ENCODE measurements at places on chromosomes 2 and 18.

GRCh38 chr18:24023185-24023814, 8.7 kb downstream of the TTC39C start:
- DNase-seq: no peak

DNA sequence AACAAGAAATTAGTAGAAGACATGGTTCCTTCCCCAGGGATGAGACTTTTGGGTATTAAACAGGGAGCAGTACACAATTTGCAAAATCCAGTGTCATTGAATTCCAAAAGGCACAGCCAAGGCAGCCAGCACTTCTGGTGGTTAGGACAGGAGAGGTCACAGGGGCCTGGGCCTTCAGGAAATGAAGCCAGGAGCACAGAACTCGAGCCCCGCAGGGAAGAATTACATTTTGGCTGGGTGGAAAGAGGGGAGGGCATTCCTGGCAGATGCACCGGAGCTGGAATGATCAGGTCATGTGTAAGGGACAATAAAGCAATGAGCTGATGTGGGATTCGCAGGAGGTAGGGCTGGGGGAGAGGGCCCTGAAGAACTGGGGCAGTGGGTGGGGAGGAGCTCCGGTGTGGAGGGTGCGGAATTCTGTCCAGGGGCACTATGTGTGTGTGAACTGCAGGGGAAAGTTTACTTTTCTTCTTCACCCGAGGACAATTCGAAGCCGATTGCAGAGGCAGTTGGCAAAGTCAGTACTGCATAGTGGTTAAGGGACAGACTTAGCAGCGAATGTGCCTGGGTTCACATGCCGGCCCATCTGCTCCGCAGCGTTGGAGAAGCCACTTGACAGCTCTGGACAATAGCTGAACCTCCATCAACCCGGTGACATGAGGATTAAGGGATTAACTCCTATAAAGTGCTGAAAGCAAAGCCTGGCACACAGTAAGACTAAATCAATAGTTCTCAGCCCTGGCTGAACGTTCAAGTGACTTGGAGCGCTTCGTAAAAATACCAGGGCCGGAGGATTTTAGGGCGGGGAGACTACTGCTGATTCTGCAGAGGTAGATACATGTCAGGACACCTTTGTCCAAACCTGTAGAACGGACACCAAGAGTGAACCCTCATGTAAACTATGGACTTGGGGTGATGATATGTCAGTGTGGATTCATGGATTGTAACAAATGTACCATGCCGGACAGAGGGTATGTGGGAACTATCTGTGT, 36.4 kb downstream of the ALPK2 start:
- no peak for DNase-seq

DNA sequence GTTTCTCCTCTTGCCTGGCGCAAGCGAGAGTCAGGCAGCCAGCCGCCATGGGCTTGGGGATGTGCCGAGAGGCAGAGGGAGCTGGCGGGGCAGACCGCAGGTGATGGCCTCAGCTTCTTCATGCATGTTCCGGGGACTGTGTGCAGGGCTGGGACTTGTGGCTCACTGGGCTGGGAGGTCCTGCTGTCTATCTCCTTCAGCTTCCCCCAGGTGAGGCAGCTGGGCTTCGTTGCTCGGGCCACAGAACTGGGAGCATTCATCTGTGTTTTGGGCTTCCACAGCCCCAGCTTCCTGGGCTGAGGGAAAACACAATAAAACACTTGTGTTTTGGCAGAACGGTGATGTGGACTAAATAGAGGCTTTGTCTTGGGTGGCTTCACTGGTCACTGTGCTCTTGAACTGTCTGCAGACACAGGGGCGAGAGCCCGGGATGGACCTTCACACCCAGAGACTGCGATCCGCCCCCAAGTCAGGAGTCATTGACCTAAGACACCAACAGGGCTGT, 93.5 kb downstream of the DYSF start:
- no peak for DNase-seq

GRCh38 chr2:227657199-227657845, 9.3 kb upstream of the SCYGR5 start:
- DNase-seq: no peak

DNA sequence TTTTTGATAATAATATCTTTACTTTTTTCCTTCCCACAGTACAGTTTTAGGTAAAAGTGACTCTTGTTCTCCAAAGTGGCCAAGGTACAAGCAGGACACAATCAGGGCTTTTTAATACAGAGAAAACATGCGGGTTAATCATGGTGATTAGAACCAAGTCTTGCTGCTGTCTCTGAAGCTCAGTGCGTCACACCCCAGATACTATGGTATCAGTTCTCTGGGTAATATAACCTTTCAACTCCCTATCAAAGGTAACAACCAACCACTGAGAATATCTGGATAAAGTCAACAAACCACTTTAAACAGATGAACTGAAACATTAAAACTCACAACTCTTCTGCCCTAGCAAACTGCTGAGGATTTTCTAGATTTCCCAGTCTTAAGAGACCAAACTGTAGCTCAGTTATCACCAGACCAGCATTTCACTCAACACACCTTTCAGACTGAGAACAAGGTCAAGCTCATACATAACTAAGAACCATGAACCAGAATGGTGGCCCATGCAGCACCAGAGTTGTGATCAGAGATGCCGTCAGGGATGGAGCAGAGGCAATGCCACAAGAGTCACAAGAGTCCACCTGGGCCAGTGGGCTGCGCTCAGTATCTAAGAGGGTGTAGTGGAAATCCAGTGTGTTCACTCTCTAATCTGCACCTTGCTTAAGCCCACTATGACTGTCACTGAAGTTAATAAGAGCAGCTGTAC, 103.0 kb downstream of the UXS1 start:
- no peak for DNase-seq

DNA sequence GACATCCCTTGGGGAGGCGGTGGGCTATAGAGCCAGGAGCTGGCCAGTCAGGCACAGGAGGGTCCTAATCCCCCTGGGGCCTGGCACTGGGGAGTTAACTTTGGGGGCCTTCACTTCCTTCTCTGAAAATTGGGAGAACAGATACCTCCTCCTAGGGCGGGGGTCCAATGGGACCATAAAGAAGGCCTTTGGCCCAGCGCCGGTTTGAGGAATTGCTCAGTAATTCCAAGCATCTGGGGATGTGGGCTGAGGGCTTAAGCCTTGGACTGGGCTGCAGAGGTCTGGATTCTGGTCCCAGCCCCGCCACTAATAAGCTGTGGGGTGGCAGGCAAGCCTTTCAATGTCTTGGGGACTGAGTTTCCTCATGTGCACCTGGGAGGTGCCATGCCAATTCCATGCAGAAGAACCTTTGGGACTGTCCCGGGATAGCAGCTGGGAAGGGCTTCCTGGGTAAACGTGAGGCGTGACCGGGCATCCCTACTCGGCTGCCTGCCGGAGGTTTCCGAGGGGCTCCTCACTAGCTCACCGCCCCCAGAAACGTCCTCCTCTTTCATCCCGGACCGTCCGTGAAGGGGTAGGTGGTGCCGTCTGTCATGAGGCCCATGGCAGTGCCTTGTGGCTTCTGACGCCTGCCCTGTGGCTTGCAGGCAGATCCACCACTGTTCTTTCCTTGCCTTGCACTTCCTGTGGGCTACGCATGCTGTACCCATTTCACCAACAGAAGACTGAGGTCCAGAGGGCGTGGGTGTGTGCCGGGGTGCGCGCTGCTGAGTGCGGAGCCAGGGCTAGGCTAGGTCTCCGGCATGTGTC, 67.4 kb upstream of the HPCAL1 start:
- DNase-seq: no peak

- no peak for DNase-seq
These were observed 65.8 kb downstream of the RTP5 start for GRCh38 chr2:241935314-241935713.

DNA sequence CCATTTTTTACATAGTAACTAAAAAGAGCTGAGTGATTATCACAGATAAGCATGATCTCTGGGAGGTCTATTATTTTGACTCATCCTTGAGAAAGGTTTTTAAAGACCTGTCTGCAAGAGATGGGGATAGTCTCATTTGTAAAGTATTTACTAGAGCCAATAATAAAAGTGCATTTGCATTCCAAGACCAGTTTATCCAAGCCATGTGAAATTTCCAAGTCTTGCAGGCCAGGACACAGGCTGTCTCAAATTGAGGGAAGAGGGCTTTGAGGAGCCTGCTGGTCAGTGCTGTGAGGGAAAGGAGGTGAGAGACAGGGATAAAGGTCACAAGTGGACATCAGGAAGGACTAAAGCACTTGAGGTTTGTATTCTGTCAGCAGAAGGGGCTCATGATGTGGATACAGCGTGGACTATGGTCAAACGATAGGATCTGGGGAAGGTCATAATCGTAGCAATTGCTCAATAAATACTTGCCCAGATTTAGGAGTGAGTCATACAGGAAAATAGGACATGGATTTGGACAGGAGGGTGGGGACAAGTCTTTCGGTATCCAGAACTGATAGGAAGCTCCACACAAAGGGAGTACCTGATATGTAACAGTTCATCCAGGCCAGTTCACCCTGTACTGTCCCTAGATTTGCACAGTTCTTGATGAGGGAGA, 6.6 kb upstream of the CDH2 start:
- DNase-seq: no peak

DNA sequence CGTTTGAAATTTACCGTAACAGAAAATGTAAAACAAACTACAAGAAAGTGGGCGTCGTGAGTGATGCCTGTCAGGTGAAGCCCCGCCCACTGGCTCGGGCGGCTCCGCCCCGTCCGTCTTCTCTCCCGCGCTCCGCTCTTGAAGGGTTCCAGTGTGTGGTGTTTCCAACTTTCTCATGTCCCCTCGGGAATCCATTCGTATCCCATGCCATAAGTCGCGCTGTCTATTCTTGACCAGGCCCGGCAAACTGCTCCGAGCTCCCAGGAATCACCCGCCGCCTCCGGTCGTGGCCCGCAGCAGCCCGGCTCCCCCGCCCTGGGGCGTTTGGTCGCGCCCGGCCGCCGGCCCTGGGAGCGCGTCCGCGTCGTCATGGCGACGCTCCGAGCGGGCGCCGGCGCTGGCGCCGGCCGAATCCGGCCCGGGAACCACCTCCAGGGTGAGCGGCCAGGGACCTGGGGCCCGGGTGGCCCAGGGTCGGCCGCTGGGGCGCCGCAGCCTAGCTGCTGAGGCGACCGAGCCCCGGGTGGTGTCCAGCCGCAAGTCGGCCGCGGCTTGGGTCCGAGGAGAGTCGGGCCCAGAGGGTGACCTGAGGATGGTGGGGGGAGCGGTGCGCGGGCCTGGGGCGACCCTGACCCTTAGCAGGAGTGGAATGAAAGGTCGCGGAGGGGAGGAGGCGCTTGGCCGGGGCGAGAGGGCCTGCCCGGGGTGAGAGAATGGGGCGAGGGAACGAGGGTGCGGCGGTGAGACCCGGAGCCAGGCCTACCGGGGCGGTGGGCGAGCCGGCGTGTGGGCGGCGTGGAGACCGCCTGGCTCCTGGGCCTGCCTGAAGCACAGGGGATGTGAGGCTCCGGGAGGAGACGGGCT, at the start of gene CFAP221:
TSS of gene CFAP221 (plus strand) at position 375 of the 864 bp plus-strand sequence. CDS start 1,683 bp downstream, outside the sequence.
- DNase-seq: no peak

- DNase-seq: no peak
These were observed 249.0 kb upstream of the OSR1 start for GRCh38 chr2:19607400-19607799.

- no peak for DNase-seq
These were observed 263.4 kb downstream of the PDE11A start for GRCh38 chr2:177808984-177809809.

- no peak for DNase-seq
These were observed 13.0 kb upstream of the RALB start for GRCh38 chr2:120239488-120240287.

- DNase-seq: no peak
These were observed 67.3 kb downstream of the MYO5B start for GRCh38 chr18:50127516-50128210.

DNA sequence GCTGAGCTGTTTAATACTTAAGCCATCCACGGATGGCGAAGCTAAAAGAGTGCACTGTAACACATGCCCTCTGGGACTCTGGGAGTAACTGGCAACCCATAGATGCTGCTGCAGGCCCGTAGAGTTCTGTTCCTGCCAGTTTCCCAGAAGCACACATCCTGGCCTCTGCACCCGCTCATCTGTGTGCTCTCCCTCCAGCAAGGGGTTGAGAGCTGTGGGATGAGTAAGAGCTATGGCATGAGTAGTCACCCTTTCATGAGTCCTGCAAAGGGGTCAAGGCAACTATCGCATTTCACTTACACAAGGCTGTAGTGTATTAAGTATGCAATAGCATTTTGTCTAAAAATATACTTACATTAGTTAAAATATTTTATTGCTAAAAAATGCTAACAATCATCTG, 1341.8 kb upstream of the NXPH2 start:
- DNase-seq: no peak

GRCh38 chr2:224927646-224928173, 114.6 kb downstream of the DOCK10 start:
- DNase-seq: no peak

GRCh38 chr2:173432049-173432754, 77.5 kb downstream of the CDCA7 start:
- DNase-seq: no peak

DNA sequence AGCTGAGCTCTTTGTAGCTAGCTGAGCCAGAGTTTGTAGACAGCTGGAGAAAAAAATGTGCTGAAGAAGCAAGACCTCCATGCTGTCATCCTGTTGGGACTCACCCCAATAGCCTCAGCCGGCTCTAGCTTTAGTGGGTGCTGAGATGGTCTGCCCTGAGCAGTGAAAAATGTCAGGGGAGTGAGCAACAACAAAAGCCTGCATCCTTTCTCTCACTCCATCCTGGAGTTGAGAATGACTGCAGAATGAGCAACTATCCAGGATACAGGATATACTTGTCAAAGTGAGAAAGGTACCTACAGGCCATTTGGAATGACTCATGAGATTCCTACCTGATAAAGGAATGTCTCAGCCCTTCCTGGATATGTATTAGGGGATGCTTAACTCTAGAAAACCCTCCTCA, 146.1 kb upstream of the DLX2 start:
- DNase-seq: no peak

GRCh38 chr18:48706731-48707130, 167.9 kb downstream of the CTIF start:
- DNase-seq: no peak

DNA sequence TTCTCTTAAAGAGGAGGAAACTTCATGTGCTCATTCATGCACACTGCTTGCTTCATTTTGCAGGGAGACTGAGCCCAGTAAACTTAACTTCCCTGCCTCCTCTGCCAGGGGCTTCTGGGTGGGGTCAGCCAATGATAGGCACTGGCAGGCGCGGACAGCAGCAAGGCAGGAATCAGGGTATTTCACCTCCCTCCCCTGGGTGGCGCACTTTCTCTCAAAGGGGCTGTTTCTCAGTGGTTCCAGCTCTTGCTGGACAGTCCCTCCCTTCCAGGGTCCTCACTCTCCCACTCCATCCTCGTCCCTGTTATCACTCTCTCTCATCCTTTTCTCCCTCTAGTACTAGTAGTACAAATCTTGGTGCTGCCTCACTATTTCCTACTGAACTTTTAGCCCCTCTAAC, 320.5 kb upstream of the ZNF521 start:
- no peak for DNase-seq

GRCh38 chr2:27324720-27325119, 1.8 kb upstream of the MPV17 start:
- no peak for DNase-seq

DNA sequence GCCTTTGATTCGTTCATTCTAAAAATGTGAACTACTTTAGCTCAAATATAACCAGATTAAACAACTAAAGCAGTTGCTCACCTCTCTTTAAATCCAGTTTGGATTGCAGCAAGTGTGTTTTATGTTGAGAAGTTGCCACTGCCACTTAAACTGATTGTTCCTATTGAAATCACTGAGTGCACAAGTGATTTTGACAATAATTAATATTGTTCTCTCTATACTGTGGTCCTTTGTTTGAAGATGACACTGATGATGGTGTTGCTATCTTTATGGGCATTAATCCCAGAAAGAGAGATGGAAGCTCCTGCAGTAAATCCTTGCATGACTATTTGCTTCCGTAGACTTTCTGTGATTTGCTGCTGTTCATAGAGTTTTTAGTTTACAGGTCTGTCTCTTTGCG, 251.4 kb upstream of the ZEB2 start:
- no peak for DNase-seq

- DNase-seq: no peak
These were observed 68.4 kb downstream of the BCL11A start for GRCh38 chr2:60485055-60485454.

Measured in activated naive CD4-positive, alpha-beta T cell (primary cell).